ENCODE measurements at places on chromosomes 13 and 19.
A peak's percentile ranks its signal among the peaks of the same experiment; 100 is the strongest.

DNA sequence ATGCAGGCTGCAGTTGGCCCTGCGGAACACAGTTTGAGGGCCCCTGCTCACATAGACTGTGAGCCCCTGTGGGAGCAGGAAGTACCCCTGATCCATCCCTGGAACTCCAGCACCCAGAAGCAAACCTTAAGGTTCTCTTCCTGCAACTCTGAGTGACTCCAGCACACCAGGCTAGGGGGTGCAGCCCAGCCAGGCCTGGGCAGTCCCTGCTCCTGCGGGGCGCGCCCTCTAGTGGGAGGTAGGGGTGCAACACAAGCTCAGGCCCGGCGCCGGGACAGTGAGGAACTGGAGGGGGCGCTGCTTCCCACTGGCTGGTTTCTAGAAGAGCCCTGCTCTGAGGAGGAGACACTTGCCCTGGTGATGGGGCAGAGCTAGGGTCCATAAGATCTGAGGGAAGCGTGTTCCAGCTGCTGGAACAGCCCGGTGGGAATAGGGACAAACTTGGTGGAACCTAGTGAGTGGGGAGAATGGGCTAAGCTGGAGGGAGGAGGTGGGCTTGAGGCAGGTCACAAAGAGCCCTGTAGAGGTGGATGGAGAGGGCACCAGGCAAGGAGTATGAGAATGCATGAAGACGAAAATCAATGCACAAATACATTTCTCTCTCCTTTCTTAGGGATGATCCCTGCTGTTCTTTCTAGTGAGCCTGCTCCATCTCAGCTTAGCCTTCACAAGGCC lies 5.0 kb downstream of the ZSCAN5A start:
- peak; percentile 58 for DNase-seq

GRCh38 chr13:95123726-95124125 lies 177.5 kb downstream of the ABCC4 start:
- DNase-seq, result no peak

DNA sequence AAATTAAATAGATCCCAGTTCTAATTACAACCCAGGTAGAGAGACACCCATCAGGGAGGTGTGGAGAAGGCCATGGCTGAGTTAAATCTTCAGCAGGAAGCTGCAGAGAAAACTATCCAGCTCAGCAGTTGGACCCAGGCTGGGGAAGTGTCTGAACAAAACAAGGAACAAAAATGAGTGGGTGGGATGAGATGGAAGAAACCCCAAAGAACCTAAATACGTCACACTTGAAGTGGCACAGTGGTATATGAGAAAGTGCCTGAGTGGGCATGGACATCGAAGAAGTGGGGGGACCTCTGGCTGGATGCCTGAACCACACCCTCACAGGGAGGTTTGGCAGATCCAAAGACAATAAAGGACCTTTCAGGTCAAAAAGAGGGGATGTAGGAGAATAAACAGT lies 3.5 kb upstream of the EPHX3 start:
- DNase-seq, result no peak

DNA sequence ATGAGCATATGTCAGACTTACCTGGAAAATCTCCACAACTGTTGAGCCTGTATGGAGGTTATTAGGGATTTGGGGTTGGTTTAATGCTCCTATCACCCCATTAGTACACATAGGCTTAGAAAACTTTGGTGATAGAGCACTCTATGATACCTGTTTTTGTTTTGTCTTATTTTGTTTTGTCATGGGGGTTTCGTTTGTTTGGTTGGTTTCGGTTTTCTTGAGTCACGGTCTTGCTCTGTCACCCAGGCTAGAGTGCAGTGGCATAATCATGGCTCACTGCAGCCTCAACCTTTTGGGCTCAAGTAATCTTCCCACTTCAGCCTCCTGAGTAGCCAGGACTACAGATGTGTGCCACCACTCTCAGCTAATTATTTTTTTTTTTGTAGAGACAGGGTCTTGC lies 70.0 kb downstream of the MZT1 start:
- DNase-seq, result no peak

DNA sequence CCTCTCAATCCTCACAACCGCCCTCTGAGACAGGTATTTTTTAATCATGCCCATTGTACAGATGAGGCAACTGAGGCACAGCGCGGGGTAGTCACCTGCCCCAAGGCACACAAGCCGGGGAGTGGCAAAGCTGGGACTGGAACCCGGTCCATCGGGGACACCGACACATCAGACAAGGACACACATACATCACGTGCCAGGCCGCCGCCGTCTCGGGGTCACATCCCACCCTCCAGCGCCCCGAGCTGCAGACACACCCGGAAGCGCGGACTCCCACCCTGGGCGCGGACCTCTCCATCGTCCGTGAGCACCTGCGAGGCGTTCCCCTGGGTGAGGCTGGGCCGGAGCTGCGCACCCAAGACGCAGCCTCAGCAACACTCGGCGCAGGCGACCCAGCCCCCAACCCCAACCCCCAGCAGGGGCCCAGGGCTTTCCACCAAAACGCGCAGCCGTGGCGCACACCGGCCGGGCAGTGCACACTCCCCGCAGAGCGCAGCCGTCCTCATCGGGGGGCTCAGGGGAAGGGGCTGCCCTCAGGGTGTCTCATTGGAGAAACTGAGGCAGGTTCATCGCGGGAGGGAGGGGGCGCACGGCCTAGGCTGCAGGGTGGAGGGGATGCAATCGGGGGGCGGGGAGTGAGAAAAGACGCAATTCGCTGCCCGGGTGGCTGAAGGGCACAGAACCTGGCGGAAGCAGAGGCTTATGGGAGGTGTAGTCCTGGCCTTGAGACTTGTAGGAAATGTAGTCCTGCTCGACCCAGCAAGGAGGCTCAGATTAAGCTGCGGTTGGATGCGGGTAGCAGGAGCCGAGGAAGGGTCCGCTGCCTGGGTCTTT lies 1.9 kb upstream of the LMTK3 start:
- DNase-seq, result peak; percentile 76

DNA sequence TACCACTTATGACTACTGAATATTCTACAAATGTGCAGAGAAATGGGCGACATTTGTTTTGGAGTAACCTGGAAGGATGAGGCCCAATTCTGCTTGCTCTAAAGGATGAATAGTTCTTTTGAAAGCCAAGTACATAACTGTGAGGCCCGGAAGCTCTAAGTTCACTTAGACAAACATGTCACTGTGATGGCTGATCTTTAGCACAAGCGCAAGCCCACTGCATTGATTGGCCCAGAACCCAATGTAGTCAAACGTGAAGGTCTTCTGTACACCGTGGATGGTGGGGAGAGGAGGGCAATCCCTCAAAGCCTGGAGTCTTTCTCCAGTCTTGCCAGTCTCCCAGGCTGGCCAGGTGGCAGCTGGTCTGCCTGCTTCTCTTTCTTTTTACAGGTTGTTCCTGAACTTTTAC lies 139.6 kb downstream of the RFC3 start:
- DNase-seq, result no peak

DNA sequence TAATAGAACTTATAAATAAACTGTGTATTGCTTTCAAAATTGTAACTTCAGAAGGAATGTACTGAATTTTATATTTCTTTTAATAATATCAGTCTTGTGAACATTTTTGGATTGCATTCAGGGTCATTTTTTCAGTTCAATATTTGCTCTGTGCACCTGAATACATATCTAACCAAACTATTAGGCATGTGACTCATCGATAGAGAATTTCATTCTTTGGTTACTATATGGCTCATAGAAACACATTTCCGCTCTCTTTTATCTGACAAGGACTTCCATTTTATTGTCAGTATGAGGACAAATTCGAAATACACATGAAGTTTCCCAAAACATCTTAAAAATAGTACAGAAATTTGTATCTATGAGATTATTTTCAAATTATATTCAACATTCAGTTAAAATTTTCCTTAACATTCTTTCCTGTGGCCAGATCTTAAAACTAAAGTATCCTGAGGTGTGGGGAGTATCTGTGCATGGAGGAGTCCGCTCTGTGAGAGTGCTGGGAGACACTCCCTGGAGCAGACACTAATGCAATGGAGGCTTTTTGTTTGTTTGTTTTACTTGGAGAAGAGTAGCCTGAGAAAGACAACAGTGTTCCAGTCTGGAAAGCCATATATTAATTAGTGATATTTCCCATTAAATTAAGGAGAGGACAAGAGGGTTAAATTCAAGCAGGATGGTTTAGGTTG lies 483.6 kb downstream of the PCDH20 start:
- DNase-seq, result no peak

GRCh38 chr19:4591320-4591719 lies 31.8 kb upstream of the SEMA6B start:
- no peak for DNase-seq

All from CD4-positive, alpha-beta T cell treated with Interleukin-1 beta for 1 hour (primary cell).